ENCODE measurements at places on chromosomes 3 and 15.
A peak's percentile ranks its signal among the peaks of the same experiment; 100 is the strongest.

DNA sequence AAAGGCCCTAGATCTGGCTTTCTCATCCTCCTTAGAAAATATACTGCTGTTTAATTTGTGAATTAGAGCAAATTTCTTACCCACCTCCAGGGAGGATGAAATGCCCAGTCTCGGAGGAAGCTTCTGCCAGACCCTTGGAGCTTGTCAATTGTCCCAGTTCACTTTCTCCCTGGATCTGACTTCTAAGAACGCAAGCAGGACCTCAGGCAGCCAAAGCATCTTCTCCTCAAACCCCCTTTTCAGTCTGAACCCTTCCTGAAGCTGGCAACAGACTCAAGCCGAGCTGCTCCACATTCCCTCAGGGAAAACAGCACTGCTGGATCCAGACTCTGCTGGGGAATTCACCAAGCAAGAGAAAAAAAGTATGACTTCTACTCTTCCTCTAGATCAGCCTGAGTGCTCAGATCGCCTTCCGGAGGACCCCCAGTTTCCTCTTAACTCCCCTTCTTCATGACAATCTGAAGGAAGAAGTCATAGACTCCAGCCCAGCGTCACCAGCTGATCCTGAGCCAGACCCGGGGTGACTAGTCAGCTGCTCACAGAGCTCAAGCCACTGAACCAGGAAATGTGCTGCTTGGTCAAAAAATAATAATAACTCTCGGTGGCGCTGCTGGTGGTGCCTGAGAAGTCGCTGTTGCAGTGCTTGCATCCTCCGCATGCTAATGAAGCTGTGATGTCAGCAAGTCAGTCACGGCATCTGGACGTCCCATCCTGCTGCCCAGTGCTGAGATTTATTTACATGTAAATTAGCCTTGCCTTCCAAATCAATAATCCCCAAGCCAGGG, at the start of gene PRICKLE2:
TSS of gene PRICKLE2 (minus strand) at position 641 of the 785 bp plus-strand sequence. CDS start 26,539 bp downstream, outside the sequence.
- DNase-seq, result no peak

DNA sequence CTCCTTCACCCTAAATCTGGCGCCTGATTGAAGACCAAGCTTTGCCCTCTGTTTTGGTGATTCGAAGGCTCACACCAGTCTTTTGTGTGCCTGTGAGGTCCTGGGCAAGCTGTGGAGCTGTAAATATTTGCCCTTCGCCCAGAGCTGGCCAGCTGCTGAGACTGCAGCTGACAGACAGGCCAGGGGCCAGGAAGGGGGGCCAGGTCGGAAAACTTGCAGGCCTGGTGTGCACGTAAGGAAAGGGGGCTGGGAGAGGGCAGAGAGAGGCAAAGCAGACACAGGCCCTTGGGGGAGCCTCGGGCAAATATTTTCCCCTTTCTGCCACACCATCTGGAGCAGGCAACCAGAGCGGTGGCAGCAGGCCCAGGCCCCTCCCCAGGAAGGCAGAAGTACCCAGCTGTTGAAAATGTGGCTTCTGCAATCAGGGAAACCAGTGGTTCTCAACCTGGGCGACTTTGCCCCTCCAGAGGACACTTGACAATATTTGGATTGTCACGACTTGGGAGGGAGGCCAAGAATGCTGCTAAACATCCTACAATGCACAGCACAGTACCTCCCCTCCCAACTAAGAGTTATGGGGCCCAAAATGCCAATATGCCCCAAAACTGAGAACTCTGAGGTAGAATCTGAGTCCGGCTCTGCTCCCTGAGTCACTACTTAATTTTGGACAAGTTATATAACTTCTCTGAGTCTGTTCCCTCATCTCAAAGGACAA, 2.5 kb downstream of the PDZRN3 start:
- DNase-seq, result no peak

DNA sequence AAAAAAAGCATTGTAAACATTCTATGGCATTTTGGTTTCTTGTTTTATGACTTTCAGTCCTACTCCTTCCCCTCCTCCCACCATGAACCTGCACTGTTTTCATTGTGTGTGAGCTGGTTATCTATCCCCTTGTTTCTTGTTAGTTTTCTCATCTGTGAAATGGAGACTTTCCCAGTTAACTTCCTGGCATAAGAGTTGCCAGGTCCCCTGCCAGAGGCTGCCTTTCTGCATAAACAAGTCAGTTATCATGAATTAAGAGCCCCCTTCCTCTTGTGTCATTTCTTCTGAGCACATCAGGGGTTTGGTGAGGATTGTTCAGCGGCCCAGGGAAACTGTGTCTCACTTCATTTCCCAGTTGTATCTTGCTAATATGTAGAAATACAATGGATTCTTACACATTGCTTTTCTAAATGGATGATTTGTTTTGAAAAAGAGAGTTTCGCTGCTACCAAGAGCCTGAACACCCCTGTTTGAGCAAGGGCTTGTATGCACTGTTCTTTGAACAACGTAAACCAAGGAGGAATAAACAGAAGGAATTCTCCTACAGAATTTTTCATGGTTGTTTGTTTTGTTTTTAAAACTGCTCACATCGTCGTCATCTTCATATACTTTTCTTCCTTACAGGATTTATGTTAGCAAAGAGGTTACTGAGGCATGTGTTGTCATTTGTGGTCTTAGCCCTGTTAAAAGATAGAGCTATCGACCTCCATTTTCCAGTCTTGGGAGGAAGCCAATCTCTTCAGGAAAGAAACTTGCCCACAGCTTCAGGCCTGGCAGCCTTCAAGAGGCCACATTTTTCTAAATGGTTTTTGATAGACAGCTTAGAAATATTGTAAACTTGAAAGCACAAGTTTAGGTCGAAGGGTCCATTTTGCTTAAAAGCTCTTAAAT, 144.6 kb upstream of the IL12A start:
- DNase-seq, result no peak

GRCh38 chr15:83458381-83458780, 11.2 kb downstream of the SH3GL3 start:
- DNase-seq, result no peak

- no peak for DNase-seq
These were observed 11.6 kb downstream of the FAM162A start for GRCh38 chr3:122395582-122395981.

DNA sequence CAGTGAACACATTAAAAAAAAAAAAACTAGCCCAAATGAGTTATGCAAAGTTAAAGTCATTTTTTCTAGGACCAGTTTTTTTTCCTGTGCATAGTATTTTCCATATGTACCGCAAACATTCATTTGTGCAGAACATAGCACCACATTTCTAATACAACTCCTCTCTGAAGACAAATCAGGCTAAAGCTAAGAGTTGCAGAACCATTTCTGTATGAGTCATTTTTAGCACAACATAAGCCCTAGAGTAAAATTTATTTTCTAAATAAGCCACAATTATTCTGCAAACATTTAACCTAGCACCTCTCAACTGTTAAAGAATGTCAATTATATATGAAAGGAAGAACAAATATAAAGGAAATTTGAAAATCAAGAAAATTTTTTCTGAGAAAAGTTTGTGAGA, 375.8 kb downstream of the TIGIT start:
- DNase-seq, result no peak

DNA sequence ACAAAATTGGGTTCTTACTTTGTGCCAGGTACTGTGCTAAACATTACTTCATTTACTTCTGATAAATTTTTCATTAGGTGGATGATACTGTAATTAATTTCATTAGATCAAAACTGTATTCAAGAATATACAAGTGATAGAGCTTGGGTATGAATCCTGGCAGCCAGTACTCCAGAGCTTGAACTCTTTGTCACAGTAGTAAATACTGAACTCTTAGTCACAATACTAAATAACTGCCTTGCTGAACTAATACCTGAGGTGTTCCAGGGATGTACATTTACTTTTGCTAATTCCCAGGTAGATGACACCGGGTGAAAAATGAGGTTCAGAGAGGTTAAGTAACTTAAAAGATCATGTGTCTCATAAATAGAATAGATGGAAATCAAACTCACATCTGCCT, 20.3 kb downstream of the FXR1 start:
- DNase-seq, result no peak

- DNase-seq, result no peak
These were observed 6.0 kb downstream of the MRAS start for GRCh38 chr3:138354376-138354775.

DNA sequence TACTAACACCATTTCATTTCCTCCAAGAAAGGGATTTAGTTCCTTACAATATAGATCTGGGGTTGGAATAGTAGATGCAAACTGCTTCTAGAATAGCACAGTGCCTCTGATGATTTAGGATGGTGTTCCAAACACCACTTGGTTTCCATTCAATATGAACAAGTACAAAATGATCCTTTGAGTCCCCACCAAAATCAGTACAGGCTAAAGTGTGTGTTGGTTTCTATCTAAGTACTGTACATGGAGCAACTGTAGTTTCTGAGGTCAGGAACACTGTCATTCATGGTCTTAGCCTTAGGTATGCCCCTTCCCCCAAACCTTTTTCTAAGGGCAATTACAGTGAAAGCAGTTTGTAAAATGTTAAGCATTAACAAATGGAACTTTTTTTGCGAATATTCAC, 162.3 kb downstream of the TNIK start:
- no peak for DNase-seq

DNA sequence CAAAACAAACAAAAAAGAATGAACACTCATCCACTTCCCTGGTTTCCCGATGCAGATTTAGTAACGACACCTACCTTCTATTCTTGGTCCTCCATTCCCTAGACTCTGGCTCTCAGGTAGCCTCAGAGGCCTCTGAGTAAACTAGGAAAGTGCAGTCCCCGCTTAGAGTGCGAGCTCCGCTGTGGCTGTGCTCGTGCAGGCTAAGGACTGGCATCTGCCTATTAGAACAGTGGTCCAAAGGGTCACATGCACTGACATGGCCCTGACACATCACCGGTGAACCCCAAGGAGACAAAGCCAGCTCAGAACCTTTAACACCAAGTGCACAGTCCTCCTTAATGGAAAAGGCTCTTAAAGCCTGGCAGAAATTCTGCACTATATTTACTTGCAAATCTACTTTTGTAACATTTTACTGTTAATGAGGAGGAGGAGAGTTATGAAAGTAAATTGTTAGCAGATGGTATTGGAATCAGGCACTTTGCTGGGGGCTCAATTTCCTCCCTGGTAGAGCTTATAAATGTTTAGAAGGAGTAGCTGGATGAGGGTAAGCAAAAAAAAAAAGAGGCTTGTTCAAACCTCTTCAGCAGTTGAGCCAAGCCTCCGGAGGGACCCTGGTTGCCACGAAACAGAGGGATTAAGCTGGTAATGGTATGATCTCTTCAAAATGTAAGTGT, 31.1 kb downstream of the VGLL4 start:
- no peak for DNase-seq

DNA sequence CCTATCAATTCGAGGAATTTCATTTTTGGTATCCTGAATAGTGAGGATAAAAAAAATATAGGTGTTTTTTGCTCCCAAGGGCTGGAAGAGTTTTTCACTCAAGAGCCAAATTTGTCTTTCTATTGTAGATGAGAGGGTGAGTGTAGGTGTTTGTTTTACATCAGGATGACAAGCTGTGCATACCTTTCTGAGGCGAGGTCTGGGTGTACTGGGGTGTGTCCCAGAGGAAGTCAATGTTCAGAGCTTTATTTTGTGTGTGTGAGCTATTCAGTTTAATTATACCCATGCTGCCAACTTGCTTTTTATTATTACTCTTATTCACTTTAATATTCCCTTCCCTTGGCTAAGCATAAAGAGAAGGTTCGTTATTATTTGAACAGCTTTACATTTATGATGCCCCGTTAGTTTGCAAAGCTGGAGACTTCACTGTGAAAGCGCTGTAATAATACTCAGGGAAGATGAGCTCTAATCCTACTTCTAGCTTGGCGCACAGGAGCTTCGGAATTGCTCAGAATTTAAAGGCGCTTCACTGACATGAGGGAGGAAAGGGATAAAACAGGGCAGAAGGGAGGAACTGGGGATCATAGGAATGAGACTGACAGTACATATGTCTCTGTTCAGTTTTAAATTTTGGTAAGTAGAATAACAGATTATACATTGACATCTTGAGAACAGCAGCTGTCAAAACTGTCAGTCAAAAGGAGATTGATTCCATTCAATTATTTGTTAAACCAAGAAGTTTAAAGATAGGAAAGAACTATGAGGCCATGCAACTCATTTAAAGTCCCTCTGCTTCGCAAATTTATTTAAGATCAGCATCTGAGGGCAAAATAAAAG, 117.7 kb upstream of the TP63 start:
- no peak for DNase-seq

- DNase-seq, result peak; percentile 9
These were observed 17.9 kb downstream of the CP start for GRCh38 chr3:149203758-149204157.

- DNase-seq, result no peak
These were observed 1.6 kb upstream of the ITGB5 start for GRCh38 chr3:124888482-124889441.
